Keratinocyte (primary cell): ENCODE measurements at places on chromosomes 2 and 18.

DNA sequence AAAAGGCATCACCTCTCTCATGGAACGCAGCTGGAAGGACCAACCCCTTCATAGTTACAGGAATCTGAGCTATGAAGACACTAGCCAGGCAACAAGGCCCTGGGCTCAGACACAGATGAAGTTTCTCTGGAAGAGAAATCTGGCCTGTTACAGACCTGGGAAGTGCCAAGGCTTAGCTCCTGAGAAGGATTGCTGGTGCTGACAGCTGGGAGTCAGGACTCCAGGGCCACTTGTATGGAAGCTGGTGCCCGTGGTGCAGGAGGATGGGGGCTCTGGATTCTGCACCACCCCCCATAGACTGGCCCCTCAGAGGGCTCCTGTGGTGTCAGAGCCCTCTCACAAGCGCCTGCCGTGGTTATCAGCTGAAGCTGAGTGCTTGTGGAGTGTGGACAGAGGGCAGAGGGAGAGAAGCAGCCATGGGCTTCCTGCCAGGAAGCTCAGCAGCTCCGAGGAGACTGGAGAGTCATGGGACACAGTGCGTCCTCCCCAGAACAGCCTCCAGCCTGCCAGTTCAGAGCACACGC is 87.3 kb upstream of the LCLAT1 start:
- DNase-seq: no peak

GRCh38 chr18:62611453-62612288 is 88.8 kb downstream of the ZCCHC2 start:
- DNase-seq: no peak

- no peak for DNase-seq
These were observed 36.7 kb upstream of the SPAG16 start for GRCh38 chr2:213247566-213247965.

- no peak for DNase-seq
These were observed 113.7 kb upstream of the SRD5A2 start for GRCh38 chr2:31694444-31694843.

DNA sequence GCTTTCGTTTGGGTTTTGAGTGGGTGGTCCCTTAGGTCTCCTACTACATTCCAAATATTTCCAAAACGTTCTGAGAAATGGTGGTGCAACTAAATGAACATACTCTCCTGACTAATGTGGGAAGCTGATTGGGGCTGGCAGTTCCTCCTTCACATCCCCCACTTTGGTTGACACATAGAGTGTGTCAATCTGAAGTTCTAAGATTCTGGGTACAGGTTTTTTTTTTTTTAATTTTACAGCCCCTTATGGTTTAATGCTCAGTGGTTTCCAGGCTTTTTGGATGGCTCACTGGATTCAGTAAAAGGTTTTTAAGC is 58.4 kb upstream of the ITGB6 start:
- DNase-seq: no peak

DNA sequence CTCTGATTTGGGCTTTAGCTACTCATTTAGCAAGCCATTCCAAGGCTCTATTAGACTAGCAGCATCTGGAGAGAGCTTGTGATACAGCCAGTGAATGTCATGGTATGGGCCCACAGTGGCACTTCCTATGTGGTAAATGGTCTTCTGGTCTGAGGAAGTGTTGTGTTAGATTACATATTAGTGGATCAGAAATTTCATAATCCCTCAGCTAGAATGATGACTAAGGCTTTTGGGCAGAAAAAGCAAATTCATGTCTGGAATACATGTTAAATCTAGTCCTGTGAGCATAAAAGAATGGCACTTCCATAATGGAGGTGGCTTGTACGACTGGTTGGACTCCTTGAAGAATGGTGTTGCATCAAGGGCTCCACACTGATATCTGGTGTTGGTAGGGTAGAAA is 436.8 kb upstream of the CWC22 start:
- DNase-seq: peak; percentile 4

GRCh38 chr2:19775838-19776237 is 125.9 kb downstream of the TTC32 start:
- no peak for DNase-seq

DNA sequence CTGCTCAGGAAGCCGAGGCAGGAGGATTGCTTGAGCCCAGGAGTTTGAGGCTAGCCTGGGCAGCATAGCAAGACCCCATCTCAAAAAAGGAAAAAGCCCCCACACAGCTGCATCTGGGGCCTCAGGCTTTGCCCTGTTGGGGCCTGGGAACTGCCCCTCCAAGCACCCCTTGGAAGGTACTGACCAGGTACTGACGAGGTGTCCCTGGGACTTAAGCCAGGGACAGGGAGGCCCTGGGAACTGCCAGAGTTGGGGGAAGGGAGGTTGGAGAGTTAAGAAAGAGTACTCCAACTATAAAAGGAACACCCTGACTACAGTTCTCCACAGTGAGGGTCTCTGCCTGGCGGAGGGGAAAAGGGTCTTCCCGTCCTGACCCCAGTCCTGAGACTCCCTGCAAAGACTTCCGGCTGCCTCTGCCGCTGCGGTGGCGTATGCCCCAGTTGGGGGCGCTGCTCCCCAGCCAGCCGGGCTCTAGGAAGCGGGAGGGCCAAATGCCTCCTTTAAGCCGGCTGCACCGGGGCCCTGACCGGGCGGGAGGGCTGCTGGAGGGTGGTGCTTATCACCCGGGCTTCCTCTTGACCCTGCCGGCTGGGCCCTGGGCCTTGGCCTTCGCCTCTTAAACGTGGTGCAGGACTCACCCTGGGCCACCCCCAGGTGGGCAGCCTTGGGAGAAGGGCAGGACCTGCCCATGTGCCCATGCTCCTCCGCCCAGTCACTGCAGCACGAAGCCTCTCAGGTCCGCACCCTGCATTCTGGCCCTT is 12.8 kb downstream of the SLC30A3 start:
- no peak for DNase-seq

DNA sequence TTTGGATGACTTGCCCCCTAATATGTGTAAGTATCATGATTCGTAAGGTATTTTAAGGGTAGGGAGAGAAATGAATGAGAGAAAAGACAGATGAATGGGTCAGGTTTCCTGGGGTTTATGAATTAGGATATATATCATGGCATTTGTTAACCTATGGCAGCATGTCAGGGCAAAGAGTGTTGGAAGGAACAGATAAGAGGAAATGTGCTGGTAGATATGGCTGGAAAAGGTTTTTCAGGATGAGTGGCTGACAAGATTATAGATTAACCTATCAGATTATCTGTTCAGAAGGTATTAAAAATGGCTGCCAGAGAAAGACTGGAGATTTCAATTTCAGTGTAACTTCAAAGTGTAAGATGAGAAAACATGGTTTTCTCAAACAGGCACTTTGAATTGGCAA is 67.8 kb downstream of the SRBD1 start:
- no peak for DNase-seq

- DNase-seq: no peak
These were observed 65.8 kb downstream of the SUMO1 start for GRCh38 chr2:202172439-202173211.

GRCh38 chr2:160576054-160576499 is 82.5 kb upstream of the RBMS1 start:
- DNase-seq: no peak

DNA sequence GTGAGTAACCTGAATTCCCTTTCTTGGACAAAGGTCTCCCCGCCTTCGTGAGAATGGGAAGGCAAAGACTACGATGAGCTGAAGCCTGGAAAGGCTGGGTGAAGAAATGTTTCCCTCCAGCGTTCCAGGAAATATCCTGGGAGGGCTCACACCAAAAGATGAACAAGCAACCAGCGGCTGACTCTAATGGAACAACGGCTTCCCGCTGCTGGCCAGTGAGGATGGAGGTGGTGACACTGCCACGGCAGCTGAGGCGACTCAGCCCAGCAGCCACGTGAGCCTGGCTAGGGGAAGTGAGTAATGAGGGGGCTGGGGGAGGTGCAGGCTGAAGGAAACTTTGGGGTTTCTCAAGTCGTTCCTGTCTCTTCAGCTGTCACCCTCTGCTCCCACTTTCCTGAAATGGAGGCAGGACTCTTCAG is 105.0 kb upstream of the SMAD7 start:
- no peak for DNase-seq

GRCh38 chr18:62288665-62289008 is 36.5 kb upstream of the TNFRSF11A start:
- DNase-seq: no peak

DNA sequence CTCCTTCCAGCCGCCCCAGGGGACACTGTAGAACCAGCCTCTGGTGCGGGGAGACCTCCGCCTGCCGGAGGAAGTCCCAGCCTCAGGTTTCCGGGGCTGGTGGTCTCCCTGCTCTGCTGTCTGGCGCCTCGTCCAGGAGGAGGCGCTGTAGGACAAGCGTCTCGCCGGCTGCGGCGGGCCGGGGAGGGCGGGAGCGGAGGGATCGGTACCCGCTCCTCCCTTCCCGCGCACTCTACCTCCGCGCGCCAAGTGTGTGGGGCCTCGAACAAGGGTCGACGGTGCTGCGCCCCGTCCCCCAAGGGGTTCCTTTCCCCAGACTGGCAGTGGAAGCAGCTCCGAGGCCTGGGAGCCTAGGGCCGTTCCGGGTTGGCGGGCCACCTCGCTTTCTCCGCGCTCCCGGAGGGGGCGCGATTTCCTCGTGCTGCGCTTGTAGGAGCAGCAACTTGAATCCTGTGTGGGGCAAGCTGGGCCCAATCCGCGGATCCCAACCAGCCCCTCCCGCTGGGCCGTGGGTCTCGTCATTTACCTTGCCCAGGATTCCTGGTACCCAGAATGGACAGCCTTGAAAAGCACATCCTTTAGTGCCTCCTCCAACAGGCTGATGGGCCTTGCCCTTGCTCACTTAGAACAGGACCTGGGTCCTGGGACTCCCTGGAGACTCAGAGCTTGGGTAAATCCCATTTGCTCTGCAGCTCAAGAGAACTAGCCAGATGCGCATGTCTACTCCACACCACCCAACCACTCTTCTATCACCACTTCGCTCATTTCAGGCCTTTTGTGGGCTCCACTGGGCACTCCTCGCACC is 10.6 kb upstream of the HOXD4 start:
- DNase-seq: no peak

DNA sequence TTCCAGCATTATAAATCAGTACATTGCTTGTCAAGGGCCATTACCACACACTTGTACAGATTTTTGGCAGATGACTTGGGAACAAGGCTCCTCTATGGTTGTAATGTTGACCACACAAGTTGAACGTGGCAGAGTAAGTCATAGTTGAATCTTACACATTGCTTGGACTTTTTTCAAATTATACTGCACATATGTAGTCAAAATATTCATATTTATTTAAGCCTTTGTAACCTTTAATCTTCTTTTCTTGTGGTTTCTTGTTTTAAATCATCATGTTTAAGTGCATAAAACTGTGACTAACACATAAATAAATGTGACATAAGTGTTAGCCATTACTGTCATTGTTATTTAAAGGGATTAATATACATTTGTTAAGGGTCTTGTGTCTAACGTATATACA is 52.1 kb upstream of the EPB41L5 start:
- DNase-seq: no peak

DNA sequence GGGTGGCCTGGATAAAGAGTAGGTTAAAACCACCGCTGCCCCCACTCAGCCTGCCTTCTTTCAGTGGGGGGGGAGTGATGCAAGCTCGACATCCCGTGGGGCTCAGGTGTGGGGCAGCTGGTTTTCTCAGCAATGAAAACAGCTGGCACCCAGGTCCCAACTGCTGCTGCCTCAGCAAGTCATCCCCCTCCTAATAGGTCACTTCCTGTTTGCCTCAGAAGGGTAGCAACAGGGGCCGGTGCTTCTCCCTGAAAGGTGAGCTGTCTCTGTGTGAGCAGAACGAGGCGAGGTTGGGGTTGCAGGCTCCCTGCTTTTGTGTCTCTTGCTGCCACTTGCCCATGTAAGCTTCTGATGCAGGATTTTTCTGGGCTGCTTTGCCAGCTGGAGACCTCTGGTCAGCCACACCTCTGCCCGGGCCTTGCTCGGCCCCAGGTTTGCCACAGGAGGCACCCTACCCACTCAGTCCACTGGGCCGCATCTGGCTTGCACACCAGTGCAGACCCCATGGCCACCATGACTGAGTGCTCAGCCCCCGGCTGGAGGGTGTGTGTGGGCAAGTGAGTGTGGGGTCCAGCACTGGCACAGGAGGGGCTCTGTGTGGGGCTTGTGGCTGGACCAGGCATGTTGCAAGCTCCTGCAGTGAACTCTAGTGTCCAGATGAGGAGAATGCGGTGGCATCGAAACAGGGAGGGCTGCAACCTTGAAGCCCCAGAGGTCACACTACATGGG is 11.5 kb upstream of the ASB1 start:
- no peak for DNase-seq

DNA sequence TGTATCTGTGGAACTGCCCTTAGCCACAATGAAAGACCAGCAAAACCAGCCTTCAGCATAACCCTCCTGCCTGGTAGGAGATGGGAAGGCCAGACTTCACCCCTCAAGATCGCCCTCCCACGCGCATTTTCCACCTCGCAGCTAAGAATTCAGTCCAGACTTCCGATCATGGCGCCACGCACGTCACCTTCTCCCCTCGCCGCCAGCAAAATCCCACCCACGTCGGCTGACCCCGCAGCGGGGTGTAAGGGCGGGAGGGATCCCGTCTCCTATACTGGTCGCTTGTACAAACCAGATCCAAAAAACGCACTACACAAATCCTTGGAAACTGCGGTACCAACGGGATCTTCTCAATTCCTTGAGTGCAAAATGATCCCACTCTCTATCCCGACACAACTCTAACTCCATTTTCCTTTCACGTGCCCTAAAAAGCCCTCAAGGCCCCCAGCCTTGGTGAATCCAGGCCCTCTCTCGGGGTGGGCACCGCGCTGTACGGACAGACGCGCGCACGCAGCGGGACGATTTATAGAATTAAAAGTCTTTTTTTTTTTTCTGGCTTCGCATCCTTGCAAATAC is 1.0 kb upstream of the BMPR2 start:
- DNase-seq: no peak

DNA sequence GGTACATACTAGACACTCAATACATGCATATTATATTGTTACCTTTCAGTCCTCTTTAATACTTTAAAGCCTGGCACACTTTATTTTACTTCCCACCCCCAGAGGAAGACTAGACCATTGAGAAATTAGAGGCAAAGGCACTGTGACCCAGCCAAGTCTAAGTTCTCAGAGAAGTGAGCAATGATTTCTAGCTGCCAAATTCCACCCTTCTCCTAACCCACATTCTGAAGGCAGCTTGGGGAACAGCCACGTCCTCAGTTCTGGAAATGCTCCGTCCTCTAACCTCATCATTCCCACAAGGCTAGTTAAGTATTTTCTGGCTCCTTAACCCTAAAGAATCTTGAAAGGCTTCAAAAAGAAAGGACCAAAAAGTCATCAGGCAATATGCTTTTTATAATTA is 86.6 kb downstream of the COL5A2 start:
- no peak for DNase-seq
